ENCODE measurements at places on chromosomes 2 and 18.

- DNase-seq = peak; percentile 58
Observed at GRCh38 chr2:237774811-237775553, 23.6 kb upstream of the RBM44 start.

GRCh38 chr2:240456447-240457222 lies 21.2 kb downstream of the GPC1 start:
- DNase-seq = no peak

DNA sequence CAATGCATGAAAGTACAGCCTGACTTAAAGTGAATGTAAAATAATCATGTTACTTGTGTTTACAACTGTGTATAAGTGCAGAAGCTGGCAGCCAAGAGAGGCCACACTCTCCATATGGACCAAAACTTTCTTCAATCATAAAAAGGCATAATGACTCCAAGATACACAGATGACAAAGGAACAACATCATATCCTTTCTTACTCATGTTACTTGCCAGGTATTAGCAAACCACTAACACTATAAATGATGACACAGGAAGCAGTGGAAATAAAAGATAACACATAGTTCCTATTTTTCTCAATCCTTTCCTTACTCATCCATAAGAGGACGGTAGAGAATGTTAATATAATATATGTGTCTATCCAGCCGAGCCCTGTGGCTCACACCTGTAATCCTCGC lies 400.0 kb upstream of the CDH2 start:
- DNase-seq = no peak

- DNase-seq = no peak
Observed at GRCh38 chr2:152582081-152582480, 135.2 kb downstream of the PRPF40A start.

DNA sequence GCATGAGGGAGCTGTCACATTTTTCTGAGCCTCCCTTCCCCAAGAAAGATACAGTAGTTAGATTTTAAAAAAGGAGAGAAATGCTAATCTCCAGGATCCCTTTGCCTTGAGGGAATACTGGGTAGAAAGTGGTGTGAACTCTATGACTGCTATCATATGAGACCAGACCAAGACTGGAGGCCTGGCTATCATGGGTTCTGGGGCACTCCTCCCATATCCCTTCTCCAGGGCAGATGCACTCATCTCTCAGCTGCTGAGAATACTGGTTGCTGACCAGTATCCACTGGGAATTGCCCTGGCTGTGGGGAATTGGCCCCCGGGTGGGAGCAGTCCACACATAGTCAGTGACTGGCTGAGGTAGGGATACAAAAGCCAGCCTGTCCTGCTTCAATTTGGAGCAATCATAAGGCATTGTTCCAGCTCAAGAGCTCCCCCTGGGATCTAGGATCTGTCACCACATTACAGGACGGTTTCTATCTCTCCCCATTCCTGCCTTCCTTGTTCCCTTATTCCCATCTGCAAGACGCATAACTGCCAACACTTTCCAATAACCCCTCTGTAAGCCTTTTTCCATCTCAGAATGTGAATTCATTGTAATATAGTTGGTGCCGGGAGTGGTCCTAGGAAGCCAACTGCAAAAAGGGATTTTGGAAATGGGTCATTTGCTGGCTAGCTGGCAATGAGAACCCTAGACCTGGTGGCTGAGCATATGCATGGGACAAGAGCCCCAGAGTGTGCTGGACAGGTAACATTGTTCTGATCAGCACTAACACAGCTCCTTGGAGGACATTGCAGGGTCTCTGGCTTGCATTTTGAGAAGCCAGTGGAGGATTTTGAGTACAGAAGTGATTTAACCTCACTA lies 35.4 kb upstream of the REEP1 start:
- DNase-seq = peak; percentile 49

DNA sequence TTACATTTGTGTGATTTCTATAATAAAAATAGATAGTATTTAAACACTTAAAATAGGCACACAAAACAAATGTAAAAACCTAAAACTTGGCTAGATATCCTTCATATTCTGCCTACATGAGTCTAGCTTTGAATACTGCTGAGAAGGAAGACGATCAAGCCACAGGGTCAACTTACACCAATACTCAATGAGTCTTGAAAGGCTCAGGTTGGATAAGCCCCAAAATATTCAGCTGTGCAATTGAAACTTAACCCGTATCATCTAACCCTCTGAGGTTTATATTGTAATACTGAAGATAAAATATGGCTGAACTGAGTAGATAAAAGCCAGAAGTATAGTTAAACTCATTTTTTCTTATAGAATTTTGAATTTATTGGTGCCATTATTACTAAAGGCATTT lies 313.0 kb upstream of the NRXN1 start:
- DNase-seq = no peak

DNA sequence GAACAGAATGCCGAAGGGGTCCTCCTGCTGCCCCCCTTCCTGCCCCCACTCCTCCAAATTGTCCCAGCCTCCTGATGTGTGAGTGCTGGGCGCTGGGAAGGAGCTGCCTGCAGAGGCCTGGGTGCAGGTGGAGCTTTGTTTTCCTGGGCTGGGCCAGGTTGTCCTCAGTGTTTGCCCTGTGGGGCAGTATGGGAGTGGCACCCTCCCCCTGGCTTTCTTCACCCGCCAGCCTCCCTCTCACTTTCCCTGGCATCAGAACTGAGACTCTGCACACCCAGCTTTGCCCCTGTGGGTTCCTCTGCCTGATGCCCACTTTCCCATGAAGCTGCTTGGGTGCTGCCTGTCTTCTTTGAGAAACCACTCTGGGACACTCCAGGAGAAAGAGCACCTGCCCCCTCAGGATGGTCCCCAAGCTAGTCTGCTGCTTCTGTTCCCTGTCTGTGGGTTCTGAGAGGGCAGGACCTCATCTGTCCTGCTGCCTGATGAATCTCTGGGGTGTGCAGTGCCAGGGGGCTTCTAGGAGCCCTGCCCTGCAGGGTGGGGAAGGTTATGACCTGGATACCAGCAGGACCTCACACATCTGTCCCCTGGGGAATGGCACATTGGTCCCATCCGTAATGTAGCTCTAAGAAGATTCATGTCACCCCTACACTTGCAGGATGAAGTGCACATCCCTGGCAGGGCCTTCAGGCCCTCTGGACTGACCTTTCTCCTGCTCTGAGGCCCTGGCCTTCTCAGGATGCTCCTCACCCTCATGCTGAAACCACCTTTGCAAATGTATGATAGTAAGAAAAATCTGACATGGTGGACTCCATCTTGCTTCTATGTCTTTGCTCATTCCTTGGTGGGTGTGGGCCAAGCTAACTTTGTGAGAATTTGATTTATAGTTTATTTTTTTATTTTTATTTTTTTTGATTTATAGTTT lies 146.8 kb upstream of the HS6ST1 start:
- no peak for DNase-seq

- no peak for DNase-seq
Observed at GRCh38 chr2:120992791-120993555, 257.3 kb downstream of the GLI2 start.

DNA sequence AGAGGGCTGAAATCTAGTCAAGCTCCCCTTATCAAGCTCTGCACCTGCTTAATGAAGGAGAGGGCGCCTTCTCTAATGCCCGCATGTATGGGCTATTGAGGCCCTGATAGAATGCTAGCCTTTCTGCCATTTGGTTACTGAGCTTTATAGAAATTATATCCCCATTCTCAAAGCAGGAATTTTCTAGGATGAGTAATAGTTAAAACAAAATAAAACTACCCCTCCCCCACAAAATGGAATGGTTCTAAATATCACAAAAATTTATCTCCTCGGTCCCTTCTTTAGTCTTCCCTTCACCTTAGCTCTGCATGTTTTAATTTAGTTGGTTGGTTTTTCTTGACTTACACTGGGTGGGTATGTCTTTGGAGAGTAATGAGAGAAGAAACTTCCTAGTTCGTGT lies 37.7 kb downstream of the CD28 start:
- no peak for DNase-seq

- DNase-seq = no peak
Observed at GRCh38 chr2:133843091-133843490, 274.8 kb upstream of the NCKAP5 start.

DNA sequence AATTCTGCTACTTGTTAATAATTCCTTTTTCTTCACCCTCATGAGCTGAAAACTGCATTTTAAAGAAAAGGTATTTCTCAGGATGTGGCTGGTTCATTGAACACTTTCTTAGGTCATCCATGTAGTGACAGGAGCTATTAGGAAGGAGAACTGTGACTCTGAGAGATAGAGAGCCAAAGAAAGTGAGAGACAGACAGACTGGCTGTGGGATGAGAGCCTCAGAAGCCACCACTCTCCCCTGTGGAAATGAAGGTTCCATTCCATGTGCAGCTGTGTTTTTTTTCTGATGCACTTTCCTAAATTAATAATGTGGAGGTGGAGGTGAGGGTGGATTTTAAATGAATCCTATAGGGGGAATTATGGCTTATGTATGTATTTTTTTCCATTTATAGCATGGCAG lies 113.3 kb downstream of the FAM210A start:
- no peak for DNase-seq

- no peak for DNase-seq
Observed at GRCh38 chr2:177578454-177578853, 185.9 kb downstream of the AGPS start.

DNA sequence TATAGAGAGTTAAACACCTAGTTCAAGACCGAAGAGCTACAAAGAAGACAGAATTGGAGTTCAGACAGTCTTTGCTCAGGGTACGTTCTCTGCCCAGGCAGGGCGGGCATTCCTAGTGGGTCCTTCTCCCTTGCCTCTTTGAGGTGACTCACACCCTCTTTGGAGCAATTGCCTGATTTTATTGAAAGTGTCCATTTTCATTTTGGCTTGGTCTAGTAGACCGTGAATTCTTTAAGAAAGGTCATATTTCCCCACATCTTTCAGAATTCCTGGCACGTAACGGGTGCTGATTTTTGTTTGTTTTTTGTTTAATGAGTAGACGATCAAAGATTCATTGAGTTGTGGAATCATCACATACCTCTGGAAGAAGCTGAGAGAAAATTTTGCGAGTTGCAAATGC lies 871.5 kb downstream of the RNF144A start:
- no peak for DNase-seq

DNA sequence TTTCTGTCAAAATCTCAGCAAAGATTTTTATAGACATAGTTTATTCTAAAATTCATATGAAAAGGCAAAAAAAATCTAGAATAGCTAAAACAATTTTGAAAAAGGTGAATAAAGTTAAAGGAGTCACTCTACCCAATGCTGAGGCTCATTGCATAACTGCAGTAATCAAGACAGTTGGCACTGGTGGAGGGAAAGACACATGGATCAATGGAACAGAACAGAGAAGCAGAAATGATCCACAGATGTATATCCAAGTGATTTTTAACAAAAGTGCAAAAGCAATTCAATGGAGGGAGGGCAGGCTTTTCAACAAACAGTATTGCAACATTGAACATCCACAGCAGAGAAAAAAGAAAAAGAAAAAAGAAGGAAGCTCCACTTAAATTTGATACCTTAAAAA lies 162.8 kb downstream of the RBM43 start:
- DNase-seq = no peak

DNA sequence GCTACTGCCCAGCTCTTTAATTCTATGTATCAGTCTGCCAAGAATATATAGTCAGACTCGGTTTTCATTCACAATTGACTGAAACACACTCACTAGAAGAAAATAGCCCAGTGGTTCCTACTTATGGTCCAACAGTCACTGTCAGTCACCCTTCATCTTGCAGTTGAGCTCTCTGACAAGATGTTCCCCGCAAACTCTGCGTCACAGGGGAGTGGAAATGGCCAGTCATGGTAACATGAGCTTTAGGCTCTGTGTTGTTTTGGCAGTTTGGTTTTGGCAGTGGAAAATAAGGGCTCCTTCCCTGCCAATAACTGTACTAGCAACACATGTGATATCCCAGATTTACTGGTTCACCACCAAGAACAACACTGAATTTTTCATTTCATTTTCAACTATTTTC lies 122.5 kb downstream of the PRPF40A start:
- DNase-seq = no peak

- DNase-seq = no peak
Observed at GRCh38 chr18:56649996-56650395, 1.2 kb upstream of the WDR7 start.

All from HTR-8/SVneo (cell line).